Tibial artery (tissue), 4 donors: ENCODE measurements at places on chromosomes 2 and 18.

- no peak for DNase-seq
These were observed 165.0 kb upstream of the SMIM21 start for GRCh38 chr18:75592527-75592926.

DNA sequence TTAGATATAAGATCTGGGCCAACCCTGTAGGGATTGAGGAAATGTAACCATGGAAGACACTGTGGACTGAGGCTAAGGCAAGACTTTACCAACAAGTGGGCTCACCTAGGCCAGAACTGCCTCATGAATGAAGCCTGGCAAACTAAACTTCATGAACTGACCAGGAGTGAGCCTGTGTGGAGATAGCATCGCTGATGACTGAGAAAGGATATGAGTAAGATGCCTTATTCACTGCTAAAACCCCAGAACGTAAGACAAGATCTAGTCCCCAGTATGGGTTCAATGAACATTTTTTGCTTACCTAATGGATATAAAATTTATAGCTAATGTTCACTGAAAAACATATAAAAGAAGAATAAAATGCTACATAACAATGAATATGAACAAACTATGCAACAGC lies 399.8 kb downstream of the SATB2 start:
- no peak for DNase-seq

DNA sequence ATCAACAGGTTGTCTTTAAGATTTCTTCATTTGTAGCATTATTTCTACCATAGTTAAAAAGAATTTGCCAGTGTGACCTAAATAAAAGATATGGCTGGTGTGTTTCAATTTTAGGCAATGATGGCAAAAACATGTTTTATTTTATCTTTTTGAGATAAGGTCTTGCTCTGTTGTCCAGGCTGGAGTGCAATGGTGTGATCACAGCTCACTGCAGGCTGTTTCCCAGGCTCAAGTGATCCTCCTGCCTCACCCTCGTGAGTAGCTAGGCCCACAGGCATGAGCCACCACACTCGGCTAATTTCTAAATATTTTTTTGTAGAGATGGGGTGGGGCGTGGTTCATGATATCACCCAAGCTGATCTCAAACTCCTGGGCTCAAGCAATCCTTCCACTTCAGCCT lies 47.0 kb upstream of the COBLL1 start:
- no peak for DNase-seq

DNA sequence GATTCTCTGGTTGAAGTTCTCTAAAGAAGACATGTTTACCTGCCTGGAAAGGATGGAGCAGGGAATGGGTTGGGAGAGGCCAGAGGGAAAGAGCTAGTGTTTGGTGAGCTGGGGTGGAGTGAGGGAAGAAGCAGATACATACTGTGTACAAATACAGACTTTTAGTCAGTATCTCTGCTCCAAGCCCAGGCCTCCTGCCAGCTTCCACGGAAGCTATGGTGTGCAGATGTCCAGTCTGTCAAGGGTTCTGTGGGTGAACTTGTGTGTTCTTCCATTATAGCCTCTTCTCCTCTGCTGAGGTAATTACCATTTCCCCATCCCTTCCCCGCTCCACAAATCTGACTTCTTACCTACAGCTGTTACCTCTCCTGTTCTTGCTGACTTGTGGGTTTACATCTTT lies 208.6 kb downstream of the HRH4 start:
- DNase-seq, result no peak

DNA sequence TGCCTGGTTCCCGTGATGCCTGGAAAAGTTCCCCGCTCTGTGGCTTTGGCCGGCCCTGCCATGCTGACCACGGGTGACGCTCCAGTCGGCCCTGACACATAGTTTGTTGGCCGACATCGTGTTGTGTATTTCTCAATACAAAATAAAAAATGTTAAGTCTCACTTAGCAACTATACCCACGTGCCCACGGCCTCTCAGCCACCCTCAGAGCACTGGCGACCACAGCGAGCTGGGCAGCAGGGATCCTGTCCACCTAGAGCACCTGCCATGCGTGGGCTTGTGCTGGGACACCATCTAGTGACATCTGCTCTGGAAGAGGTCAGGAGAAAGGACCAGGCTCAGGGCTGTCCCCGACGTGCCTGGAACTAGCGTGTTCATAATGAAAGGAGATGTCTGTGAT lies 261.7 kb downstream of the HDAC4 start:
- DNase-seq, result no peak

- no peak for DNase-seq
These were observed 55.1 kb downstream of the ADD2 start for GRCh38 chr2:70712916-70713315.

- peak; percentile 92 for DNase-seq
These were observed at the start of gene EFEMP1 for GRCh38 chr2:55923091-55923981. Gene EFEMP1, minus strand, starts transcription at chr2:55923782. Its CDS starts 1,342 bp downstream, at chr2:55922440.

DNA sequence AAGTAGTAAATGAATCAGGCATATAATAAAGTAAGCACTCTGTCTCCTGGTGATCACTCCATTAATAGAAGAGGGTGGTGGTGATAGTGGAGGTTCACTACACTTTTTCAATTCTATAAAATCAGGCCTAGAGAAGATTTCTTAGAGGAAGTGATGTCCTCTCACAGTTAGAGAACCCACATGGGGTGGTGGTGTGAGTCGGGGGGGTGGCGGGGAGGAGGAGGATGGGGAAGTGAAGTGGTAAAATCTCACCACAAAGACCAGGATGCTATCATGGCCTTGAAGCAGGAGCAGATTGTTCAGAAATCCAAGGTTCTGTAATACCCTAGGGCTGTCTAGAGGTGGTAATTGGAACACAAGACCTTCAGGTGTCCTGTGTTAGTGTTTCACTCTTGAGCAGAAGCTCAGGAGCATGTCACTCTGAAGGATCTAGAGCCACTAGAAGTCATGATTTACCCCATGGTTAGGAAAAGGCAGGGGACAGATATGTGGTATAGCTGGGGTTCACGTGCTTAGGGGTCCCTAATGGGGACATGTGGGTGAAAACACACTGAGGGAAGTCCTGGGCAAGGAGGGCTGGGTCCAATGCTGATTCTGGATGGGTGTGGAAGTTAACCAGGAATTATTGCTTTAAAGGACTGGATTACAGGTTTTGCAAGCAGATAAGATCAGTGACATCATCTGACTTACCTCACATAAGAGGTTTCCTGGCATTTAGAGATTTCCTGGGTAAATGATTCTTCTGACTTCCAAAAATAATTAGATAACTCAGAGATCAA lies 31.0 kb downstream of the RNF125 start:
- peak; percentile 68 for DNase-seq

DNA sequence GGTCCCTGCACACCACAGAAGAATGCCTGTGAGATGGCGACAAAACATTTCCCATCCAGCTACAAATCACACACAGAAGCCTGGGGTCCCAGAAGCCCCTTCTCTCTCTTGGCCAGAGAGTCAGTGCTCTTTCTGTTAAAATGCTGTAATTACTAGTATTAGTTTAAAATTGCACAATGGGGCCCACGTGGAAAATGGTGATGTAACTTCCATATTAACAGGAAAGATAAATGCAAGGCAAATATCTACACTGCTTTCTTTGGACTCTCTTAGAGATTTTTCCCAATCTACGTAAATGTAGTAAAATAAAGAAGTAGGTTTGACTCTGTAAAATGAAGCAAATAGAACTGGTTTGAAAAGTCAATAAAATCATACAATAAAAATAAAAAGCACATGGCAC lies 113.9 kb upstream of the TFCP2L1 start:
- no peak for DNase-seq

DNA sequence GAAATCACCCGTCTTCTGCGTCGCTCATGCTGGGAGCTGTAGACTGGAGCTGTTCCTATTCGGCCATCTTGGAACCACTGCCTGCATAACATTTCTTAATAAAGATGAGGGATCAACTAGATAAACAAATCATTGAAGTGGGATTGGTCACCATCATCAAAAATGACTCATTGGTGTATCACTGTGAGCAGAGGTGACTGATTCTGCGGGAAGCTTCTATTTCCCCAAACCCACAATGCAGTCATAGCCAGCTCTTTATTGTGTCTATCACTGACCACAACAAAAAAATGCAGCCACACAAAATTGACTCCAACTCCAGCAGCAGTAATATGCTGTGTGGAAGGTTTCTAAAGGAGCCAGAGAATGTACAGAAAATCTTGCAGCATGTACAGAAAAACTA lies 630.7 kb upstream of the HS6ST1 start:
- no peak for DNase-seq

DNA sequence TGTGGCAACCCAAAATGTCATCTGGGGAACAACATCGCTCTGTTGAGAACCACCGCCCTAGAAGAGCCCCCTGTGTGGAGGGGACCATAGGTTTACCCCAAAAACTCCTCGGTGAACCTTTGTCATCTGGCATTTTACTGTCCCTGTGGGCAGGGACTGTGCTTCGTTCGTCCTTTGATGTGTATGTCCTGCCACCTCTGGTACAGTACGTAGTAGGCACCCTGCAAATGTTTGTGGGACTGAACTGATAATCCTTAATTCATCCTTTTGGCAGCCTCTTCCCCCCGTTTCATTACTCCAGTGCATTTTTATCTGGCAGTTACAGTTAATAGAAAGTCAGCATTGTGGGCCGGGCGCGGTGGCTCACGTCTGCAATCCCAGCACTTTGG lies 728 bp downstream of the NAPG start:
- no peak for DNase-seq

DNA sequence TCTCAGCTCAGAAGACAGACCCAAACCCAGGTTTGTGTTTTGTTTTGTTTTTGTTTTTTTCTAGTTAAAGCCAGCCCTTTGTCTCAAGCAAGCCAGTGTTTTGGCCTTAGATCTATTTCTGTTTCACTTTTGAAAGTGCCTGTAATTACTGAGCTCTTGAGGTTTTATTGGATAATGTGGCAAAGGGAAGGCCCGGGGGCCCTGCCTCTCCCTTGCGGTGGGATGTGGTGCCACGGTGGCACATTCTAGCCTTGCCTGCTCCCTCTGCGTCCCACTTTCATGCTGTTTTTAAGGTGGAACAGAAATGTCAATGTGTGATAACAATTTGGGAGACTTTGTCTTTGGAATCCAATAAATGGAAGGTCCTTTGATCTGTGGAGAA lies 2.5 kb downstream of the HPCAL1 start:
- no peak for DNase-seq

DNA sequence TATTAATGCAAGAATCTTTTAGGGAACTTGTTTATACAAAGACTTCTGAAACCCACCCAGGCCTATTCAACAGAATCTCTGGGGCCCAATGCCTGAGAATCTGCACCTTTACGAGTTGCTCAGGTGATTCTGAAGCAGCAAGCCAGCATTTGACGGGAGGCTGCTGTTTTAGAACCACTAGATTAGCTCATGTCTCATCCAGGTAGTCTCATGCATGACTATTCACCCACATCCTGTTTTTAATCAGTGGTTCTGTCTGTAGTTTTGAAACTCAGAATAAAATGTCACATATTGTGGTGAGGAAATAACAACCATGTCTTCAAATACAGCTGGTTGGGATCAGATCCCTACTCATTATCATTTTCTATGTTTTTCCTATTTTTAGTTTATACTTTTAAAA lies 39.5 kb downstream of the CYTIP start:
- no peak for DNase-seq

DNA sequence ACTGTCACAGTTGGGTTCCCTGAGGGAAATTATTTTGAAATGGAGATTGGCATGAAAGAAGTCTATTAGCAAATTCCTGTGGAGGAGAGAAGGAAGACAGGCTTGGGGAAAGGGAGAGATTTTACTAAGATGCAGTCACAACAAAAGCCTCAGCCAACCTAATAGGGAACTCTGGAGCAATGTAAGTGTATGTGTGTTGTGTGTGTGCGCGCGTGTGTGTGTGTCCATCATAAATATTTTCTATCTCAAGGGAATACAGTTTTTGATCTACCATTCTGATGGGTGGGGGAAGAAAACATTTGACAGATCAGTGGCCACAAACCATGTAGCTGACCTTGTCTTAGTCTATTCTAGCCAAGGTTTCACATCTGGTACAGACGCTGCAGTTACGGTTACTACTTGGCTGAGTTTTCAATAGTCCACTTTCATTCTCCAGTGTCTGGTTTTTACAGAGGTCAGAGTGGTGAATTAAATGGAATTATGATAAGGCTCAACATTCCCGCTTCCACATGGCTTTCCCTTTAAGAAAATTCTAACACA lies 72.6 kb downstream of the MREG start:
- no peak for DNase-seq

DNA sequence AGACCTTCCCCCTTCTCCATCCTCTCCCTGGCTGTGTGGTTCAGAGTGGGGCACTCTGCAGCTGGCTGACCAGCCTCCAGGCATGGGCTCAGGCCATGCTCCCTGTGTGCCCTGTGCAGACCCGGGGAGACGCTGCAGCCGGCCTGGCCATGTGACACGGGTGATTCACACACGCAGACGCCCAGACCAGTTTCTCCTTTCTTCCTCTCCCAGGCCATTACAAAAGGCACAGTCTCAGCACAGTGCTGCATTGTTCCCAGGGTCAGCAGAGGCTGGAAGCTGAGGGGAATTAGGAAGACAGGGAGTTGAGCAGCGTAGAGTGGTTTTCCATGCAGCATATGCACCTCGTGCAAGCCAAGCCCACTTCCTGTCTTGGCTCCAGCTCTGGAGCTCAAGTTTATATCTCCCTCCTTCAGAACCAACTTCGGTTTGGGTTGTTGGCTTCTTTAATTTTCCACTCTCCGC lies 288.5 kb downstream of the TNS1 start:
- DNase-seq, result peak; percentile 73

GRCh38 chr2:178266445-178266844 lies 72.1 kb downstream of the OSBPL6 start:
- no peak for DNase-seq

GRCh38 chr2:12177455-12178288 lies 431.2 kb downstream of the LPIN1 start:
- no peak for DNase-seq

- no peak for DNase-seq
These were observed 27.0 kb downstream of the SLC40A1 start for GRCh38 chr2:189553504-189554088.
